Foreskin melanocyte (primary cell): ENCODE measurements at places on chromosomes 5 and 9.

DNA sequence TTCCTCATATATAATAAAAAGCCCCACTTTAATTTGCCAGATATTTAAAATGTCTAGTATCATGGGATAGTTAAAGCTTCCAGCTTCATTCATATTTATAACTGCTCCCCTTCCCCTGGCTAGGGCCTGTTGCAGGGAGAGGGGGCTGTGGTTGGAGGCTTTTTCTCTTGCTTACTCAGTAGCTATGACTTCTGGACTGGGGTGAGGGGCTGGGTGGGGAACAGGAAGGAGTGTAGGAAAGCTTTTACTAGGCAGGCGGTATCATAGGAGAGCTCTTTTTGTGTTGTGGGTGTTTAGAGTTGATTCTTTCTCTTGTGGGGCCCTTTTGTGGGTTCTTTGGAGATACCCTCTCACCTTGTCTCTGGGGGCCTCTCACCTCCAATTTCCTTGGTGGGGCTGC lies 39.4 kb downstream of the PIP5K1B start:
- no peak for DNase-seq

GRCh38 chr9:130235558-130236435 lies 29.8 kb upstream of the HMCN2 start:
- DNase-seq: no peak

GRCh38 chr9:122406070-122406890 lies 35.5 kb downstream of the PTGS1 start:
- no peak for DNase-seq

- DNase-seq: no peak
Measured at GRCh38 chr5:11928909-11929308, 24.7 kb upstream of the CTNND2 start.

DNA sequence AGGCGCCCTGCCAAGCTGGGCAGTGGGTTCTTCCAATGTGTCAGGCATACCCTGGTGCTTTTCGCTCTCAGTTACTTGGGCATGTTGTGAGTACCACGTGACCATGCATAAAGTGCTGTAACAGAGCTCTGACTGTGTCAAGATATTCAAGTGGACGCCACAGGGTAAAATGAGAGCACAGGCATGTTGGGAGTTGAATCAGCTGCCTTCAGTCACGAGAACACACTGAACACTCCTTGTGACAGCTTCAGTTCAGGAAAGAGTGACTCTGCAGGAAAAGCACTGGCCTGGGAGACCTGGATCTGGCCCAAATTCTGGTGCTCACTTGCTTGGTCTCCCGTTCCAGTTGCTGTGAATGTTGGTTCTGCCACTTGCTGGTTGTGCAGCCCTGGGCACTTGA lies 5.1 kb downstream of the MLANA start:
- DNase-seq: peak; percentile 100

DNA sequence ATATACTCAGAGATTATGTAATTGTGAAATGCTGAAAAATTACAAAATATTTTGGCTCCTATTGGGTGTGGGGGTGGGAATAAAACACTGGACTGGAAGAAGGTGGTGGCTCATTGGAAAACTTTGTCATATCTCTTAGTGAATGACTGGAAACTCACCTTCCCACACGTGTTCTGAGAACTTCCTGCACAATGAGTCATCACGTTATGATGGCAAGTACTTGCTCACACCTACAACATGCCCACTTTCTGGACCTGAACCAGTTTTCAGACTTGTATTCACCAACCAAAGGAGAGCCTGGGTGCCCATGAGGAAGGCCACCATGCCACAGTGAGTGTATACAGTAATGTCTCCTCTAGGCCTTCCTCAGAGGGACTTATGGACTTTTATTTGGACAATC lies 294.8 kb downstream of the ASTN2 start:
- no peak for DNase-seq

DNA sequence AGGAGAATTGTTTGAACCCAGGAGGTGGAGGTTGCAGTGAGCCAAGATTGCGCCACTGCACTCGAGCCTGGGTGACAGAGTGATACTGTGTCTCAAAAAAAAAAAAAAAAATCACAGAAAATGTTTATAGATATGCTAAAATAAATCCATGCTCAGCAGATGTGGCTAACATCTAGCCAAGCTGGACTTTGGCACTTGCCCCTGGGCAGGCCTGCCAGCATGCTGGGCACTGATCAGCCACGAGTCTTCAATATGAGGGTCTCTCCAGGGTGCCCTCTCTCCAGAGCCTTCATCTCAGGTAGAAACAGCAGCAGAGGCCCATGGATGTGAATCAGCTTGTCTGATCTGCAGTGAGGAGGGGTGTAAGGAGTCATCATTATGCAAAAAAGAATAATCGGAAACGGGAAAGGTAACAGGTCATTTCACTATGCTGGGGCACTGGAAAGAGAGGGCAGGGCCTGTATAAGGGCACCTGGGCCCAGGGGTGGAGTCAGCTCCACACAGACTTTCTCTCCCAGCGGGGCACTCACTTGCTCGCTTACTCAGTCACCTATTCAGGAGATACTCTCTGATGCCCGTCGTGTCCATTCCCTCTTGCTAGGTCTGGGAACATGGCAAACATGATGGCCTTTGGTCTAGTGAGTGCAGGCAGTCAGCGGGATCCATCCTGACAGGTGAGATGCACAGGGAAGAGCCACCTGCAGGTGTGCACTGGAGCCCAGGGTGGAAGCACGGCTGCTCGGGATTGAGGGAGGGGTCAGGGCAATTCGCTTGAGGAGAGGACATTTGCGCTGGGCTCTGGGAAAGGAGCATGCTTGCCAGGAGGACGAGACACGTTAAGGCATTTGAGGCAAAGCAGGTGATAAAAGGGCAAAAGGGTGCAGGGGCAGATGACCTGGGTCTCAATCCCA lies 17.1 kb downstream of the RNF44 start:
- no peak for DNase-seq

DNA sequence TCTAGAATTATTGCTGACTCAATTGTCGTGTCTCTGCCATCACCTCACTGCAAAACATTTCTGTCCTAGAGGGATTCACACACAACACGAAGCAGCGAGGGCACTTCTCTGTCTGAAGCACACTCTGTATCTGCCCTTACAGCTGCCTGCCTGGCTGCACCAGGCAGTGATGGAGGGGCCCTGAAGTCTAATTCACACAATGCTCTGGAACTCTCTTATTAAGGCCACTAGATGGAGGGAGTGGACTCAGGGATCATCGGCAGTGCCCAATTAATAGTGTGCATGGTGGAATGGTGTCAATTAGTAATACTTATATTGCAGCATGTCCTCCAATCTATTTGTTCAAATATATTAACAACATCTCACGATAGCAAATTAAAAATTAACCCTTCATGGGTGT lies 157.5 kb upstream of the MAP1B start:
- no peak for DNase-seq
